ENCODE measurements at places on chromosomes 11 and 22.

DNA sequence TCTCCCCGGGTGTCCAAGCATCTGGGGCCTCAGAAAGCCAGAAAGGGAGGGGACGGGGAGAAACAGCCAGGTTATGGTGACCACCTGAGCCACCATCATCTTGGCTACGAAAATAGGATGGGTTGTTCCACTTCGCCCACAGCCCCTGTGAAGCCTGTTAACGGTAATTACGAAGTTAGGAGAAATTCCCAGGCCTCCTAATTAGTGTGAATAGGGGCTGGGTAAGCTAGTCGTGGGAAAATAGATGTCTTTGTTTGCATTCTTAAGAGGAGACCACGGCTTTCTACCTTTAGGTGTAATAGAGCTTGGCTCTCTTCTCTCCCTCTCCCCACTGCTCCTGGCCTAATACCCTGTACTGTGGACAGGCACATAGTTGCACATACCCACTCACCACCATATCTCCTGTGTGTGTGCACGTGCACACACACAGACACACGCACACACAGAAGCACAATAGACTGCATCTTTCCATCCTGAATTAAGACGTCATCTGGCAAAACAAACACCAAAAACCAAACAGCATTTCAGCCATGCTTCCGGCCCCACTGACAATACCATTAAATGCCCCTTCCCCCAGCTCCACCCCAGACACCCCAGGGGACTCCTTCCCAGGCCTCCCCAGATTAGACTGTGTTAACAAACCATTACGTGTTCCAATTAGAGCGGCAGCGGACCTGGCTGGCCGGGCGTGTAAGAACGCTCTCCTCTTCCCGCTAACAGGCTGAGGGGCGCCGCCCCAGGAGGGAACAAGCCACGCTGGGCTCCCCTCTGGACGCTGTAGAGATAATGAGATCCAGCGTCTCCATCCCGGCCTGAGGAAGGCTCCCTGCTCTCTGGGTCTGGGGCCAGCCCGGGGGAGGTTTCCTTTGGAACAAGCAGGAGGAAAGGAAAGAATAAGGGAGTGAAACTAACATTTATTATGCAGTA lies 72.8 kb downstream of the TP53I11 start:
- no peak for DNase-seq

GRCh38 chr11:24634606-24635160 lies 137.8 kb downstream of the LUZP2 start:
- no peak for DNase-seq

DNA sequence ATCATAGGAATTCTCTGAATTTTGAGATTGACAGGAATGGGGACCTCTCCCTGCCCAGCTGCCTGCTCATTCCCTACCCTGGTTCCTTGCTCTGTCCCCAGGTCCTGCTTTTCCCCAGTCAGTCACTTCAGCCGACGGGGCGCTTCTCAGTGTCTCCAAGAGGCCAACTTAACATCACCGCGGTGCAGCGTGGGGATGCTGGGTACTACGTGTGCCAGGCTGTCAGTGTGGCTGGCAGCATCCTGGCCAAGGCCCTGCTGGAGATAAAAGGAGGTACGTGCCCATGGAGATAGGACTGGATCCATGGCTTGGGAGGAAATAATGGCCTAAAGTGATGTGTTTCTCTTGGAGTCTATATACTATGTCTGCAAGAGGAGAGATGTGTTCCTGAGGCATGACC lies 7.0 kb downstream of the ROBO3 start:
- DNase-seq, result no peak

- DNase-seq, result no peak
Measured at GRCh38 chr11:128894685-128895084, 3.5 kb downstream of the KCNJ5 start.

DNA sequence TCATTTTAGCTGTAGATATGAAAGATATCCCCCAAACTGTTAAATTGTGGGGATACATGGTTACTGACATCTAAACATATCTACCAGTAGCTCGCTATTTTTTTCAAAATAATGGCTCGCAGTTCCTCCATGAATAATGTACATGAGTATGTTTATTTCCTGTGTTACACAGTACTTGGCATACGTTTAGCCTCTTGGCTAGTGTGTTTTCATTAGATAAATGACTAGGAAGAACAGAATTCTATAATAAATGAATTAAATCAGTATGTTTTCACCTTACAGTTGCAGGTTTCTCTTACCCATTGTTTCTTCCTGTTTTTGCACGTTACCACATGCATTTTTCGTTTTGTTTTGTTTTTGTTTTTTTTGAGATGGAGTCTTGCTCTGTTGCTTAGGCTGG lies 21.8 kb downstream of the RNF169 start:
- DNase-seq, result no peak

- no peak for DNase-seq
Measured at GRCh38 chr22:29578462-29579200, 2.3 kb downstream of the NIPSNAP1 start.

DNA sequence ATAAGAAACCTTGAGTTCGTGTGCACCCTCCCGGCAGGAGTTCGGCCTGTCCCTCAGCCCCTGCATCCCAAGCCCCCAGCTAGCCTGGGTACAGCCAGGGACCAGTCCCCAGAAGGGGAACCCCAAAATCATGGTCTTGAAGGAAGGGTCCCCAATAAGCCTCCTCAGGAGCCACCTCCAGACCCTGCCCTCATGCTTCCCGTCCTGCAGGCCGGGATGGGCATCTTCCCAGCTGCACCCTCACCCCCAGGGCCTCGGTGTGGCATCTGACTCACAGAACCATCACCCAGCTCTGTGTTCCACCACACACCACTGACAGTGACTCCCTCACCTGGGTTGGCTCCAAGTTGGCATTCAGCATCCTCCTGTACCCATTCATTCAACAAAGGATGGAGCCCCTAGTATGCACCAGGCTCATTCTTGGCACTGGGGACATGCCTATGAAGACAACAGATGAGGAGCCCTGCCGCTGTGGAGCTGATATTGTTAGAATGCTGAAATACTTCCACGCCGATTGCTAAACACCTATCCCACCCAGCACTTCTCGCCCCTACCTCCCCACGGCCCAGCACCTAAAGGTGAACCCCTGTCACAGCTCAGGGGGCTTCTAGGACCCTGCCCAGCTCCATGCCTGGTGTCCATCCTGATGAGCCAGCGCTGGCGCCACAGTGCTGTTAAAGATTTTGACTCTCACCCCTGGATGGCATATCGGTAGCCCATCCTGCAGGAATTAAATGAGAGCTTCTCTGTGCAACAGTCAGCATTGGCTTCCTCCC lies 77.8 kb downstream of the BUD13 start:
- DNase-seq, result no peak

DNA sequence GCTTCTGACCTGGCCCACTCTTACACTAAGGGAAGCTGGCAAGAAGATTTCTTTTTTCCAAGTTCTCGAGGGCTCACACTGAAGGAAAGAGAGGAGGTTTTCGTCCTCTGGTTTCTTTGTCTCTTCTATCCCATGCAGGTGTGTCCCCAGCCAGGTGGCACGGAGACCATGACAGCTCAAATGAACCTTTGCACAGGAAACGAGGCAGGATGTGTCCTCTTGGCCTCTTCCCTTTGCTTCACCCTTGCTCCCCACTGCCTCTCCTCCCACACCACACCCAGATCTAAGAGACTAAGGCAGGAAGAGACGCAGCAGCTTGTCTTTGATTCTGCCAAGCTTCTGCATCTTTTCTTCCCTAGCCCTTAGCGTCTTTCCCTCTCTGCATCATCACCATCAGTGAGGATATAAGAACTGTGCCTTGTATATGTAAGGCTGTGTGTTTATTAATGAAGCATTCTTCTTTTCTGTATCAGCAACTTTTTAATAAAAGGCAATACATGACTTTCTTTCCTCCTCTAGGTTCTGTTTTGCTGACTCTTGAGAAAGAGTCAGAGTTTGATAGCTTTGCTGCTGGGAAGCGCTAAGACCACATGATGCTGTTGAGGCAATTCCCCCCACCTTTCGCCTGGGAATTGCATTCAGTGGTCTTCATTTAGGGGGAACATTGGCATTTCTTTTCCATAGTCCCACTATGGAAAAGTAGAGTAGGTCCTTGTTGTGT lies 56.0 kb upstream of the PARVA start:
- no peak for DNase-seq

DNA sequence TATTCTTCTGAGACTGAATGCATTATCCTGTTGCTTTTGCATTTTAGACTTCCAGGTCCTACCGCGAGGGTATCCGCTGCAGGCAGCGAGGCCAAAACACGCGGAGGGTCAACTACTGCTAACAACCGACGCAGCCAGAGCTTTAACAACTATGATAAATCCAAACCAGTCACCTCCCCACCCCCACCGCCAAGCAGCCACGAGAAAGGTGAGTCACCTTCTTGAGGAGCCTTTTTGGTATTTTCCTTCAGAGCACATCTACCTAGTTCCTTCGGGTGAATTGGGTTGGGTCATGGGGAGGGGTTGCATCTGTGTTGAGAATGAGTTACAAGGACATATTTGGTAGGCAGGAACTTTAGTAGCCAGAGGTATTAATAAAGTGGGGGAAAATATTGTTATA lies 179.8 kb downstream of the NAV2 start:
- peak; percentile 27 for DNase-seq

DNA sequence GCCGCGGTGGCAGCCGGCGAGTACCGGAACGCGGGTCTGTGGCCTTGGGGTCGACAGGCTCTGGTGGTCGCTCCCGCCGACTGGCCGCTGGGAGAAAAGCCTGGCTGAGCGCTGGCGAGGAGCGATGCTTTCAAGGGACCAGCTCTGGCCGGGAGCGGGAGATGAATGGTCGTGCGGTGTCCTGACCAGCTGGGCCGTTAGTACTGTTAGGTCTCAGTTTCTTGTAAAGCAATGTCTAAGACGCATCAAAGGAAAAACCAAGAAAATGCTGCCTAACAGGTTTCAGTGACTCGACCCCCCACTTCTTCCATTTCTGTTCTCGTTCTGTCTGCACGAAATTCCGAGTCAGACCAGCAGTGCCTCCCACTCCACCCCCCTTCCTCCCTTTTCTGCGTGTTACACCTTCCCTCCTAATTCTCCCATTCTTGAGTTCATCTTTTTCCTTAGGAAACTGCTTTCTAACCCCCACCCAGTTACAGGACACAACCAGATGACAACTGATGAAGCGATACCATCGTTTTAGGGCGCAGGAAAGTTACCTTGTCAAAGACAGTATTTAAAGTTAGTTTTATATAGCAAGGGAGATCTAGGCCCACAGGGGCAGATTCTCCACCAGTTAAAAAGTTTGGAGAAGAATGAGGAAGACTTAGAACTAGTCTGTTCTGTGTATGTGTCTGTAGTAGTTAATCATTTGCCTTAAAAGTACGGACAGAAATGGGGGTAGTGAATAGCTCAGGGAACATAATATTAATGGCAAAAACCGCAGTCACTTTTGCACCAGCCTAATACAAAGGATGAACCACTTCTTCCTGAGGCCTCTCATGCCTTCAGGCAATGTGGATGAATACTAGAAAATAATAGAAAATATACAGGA lies 1.0 kb downstream of the CUL5 start:
- DNase-seq, result no peak

- no peak for DNase-seq
Measured at GRCh38 chr22:37894939-37895670, 11.0 kb upstream of the MICALL1 start.

- no peak for DNase-seq
Measured at GRCh38 chr22:40509401-40510134, 127.0 kb downstream of the MRTFA start.

DNA sequence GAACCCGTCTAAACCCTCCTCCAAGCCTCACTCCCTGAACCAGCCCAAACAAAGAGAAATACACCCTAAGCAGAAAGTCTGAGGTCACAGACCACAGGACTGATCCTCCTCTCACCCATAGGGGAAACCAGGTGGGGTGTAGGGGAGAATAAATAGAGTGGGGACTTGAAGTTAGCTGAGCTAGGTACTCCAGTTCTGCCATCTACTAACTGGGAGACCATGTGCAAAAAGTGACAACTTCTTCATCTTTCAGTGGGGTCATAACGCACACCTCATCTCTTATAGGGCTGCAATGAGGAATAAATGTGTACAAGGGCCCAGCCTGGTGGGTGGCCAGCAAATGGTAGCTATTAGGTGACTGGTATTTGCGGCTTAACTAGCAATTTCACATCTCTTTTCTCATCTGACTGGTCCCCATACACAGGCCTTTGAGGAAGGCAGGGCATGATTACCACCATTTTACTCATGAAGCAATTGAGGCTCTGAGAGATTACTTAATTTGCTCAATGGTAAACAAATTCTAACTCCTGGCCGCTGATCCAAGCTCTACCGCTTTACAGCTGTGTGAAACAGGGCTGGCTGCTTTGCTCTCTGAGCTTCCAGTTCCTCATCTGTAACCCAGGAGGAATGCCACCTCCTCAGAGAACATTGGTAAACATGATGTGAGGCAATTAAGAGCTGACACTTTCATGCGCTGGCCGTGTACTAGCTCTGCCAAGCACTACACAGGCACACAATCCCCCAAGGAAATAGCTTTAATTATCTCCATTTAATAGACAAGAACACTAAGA lies 16.6 kb downstream of the TBC1D10A start:
- DNase-seq, result no peak

- no peak for DNase-seq
Measured at GRCh38 chr22:17845327-17845726, 71.1 kb upstream of the BID start.

DNA sequence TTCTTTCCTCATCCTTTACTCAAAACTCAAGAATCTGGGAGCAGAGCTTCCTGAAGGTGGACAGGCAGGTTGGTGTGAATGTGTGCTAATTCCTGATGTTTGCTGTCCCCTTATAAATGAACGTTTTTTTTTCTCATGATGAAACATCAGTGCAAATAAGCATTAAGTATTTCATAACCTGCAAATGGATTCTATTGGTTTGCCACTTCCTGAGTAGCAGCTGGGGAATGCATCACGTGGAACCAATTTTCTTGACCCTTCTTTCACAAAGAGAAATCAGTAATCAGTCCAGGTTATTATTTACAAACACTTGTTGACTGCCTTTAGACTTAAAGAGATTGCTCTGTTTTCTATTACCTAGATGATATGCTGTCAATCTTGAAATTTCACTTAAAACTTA lies 40.1 kb upstream of the SCN3B start:
- DNase-seq, result no peak

DNA sequence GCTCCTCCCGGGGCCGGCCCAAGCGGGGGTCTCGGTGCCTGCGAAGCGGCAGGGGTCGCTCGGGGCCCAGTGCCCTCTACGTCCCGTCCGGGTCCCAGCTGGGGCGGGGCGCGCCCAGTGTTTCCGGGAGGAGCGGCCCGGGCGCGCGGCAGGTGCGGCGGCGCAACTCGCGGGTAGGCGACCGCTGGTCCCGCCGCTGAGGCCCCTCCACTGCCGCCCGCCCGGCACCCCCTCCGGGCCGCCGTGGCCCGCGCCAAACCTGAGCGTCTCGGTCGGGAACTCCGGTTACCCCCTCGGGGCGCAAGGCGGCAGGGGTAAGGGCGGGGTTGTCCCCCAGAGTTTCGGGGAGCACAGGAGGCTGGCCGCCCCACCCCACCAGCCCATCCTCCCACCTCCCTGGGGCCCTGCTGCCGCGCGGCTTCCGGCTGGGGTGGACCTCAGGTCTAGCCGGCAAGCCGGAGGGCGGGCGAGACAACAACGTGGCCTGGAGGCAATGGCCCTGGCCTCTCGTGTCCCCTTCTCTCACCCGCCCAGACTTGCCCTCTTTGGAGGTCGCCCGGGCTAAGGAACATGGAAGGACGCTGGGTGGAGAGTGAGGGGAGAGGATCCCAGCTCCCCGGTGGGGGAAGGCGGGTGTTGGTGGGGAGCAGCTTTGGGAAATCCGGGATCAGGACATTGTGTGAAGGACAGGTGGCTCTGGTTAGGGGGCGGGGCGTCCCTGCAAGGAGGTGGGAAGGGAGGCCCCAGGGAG lies 398 bp upstream of the CRACR2B start:
- no peak for DNase-seq
